ENCODE measurements at places on chromosomes 2 and 18.

GRCh38 chr18:3354506-3354905, 92.6 kb downstream of the MYL12B start:
- DNase-seq, result no peak

- DNase-seq, result no peak
Observed at GRCh38 chr2:66233981-66234380, 200.9 kb upstream of the MEIS1 start.

DNA sequence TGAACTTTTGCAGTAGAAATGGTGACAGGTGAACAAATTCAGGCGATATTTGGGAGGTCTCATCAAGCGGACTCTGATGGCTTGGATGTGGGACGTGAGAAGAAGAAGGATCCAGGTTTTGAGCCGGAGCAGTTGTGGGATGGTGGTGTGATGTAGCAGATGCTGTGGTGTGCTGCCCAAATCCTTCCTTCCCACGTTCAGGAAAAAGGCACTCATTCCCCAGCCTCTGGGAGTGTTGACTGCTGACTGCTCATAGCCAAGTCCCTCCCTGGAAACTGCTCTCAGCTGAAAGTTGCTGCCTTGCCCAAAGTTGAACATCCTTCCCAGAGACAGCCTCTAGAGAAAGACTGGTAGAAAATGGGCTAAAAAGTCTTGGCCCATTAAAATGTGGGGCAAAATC, 890.3 kb upstream of the ACVR2A start:
- DNase-seq, result no peak

- no peak for DNase-seq
Observed at GRCh38 chr2:183069174-183069573, 9.4 kb upstream of the DUSP19 start.

GRCh38 chr2:187233811-187234210, 214.2 kb downstream of the CALCRL start:
- no peak for DNase-seq

DNA sequence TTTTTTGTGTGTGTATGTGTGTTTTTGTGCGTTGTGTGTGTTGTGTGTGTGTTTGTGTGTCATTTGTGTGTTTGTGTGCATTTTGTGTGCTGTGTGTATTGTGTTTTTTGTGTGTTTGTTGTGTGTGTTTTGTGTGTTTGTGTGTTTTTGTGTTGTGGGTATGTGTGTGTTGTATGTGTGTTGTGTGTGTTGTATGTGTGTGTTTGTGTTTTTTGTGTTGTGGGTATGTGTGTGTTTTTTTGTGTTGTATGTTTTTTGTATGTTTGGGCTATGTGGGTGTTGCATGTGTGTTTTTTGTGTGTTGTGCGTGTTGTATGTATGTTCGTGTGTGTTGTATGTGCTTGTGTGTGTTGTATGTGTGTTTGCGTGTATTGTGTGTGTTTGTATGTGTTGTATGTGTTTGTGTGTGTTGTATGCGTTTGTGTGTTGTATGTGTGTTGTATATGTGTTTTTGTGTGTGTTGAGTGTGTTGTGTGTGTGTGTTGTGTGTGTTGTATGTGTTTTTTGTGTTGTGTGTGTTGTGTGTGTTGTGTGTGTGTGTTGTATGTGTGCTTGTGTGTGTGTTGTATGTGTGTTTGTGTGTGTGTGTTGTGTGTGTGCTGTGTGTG, 275.3 kb downstream of the HRH4 start:
- no peak for DNase-seq

GRCh38 chr18:43661570-43661969, 384.3 kb upstream of the SYT4 start:
- DNase-seq, result peak; percentile 96

DNA sequence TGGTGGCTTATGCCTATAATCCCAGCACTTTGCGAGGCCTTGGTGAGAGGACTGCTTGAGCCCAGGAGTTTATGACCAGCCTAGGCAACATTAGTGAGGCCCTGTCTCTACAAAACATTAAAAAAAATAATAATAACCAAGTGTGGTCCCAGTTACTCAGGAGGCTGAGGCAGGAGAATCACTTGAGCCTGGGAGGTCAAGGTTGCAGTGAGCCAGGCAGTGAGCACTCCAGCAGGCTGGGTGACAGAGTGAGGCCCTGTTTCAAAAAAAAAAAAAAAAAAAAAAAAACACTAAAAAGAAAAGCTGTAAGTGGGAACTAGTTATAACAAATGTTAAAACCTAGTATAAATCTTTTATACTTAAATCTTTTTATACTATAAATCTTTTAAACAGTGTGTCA, 146.2 kb upstream of the ITGA4 start:
- DNase-seq, result no peak

- peak; percentile 90 for DNase-seq
Observed at GRCh38 chr18:45686891-45687611, 36.9 kb upstream of the SLC14A1 start.

DNA sequence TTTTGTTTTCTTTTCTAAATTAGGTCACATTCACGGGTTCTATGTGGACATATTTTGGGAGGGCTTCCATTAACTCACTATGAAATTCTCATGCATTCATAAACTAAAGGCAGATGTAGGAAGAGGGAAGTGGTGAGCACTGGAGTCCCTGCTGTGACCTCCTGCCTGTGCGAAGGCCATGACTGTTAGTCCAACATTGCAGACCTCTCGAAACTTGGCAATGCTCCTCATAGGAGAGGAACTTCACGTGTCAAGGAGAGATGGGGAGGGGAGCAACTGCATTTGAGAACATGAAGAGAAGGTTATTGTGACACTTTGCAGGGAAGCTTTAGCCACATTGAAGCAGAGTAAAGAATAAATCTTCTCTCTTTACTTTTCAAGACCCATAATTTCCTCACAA, 126.4 kb upstream of the HNMT start:
- peak; percentile 28 for DNase-seq

- peak; percentile 95 for DNase-seq
Observed at GRCh38 chr2:177036747-177037146, 175.8 kb upstream of the HNRNPA3 start.

DNA sequence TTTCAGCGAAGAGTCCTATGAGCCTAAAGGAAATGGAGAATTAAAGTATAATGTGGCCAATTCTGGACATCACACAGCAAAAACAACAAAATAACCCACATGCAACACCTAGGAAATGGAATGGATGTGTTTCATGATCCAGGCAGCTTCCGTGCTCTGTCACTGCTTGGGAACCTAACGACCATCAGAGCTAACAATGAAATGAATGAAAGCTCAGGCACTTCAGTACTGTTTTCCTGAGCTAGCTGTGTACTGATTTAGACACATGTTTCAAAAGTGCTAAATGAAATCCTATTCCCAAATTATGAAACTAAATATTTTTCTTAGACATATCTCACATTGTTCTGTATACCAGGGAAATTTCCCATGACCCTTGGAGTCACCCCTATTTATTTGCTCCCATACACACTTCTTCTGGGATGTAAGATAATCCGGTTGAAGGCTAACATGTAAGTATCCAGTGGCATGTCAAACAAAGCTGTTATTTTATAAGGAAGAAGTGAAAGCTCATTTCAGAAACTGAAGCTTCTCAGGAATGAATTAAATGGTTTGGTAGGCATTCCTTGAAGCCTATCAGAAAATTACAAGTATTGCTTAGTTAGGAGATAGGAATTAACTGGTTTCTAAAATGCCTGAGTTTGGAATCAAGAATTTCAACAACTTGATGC, 108.5 kb upstream of the RND3 start:
- DNase-seq, result no peak

DNA sequence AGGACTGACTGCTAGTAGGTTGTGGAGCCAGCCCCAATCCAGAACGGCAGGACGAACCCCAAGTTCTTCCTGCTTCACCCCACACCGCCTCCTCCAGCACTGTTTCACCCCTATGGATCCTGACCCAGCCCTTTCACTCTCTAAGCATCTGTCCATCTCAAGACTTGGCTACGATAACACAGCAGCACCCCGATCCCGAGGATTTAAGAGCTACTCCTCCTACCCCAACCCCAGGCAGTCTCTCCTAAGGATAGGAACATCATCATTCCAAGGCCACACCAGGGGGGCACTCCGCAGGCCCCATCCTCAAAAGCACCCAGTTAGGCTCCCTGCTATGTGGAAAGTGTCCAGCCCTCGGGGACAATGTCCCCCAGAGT, 645 bp downstream of the KCTD18 start:
- peak; percentile 14 for DNase-seq

DNA sequence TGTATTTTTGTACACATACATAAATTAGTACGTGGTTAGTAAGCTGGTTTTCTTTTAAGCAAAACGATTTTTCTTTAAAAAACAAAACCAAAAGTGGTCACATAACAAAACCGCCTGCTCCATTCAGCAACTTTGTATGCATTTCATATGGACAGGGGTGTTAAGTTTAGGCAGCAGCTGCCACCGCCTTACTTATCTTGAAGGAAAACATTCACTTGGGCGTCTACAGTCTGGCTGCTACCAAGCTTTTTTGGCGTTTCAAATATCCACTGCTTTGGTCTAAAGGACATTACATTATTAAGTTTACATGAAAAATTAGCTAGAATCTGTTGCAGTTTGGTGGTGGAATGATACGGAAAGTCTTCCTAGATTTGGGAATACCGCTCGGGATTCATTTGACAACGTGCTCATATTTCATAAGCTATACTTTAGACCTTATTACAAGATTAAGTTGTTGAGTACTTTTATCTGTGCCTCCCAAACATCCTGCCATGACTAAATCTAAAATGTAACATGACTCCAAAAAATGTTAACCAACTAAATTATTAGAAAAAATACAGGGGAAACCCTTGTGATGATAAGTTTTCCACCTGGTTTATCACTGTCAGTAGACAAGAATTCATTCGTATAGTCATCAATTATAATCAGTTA, 214.8 kb downstream of the NEDD4L start:
- no peak for DNase-seq

DNA sequence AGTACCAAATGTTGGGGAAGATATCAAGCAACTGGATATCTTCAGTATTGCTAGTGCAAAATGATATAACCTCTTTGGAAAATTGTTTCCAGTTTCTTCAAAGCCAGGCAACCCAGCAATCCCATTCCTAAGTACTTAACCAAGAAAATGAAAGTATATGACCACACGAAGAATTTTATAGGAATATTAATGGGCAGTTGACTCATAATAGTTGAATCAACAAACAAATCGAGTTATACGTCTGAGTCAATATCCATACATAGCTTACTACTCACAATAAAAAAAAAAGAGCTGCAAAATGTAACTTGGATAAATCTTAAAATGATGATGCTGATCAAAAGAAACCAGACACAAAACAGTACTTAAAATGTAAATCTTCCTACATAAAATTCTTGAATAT, 810.4 kb downstream of the METTL4 start:
- no peak for DNase-seq

- DNase-seq, result no peak
Observed at GRCh38 chr2:98070081-98070480, 16.9 kb upstream of the VWA3B start.

- DNase-seq, result no peak
Observed at GRCh38 chr2:48483916-48484315, 46.0 kb upstream of the STON1 start.

DNA sequence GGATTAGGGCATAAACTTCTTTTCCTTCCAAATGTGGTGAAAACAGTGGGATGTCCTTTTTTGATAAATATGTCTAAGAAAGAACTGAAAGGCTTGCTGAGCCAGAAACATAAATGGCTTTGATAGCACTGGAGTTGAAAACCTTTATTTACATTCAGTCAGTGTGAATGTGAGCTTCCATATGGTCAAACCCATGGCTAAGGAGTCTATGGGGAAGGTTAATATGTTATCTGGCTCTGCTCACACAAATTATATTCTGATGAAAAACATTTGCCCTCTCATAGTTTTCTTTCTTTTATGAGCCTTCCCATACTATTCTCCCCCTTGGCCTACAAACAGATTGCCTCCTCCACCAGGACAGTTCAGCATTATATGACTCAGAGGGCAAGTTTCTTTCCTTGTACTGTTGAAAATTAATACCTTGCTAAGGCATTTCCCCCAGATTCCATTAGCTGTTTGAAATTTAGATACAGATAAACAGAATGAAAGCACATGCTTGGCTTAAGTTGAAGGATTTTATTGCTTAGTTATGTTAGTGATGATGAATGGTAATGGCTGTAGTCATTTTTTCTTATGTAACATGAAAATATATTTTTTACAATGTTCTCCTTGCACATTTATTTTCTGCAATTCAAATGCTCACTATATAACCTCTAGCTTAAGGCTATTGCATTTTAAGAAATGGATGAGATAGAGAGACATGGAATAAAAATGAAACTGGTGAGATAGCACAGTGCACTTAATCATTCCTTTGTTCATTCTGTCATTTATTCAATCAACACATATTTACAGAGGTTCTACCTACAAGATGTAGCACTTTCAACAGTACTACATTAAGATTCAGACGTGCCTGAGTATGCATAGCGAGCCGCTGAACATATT, 544.1 kb downstream of the LRRTM4 start:
- DNase-seq, result no peak

GRCh38 chr2:189407281-189408209, 33.7 kb upstream of the WDR75 start:
- no peak for DNase-seq

GRCh38 chr18:70641156-70641775, 352.4 kb downstream of the SOCS6 start:
- no peak for DNase-seq

DNA sequence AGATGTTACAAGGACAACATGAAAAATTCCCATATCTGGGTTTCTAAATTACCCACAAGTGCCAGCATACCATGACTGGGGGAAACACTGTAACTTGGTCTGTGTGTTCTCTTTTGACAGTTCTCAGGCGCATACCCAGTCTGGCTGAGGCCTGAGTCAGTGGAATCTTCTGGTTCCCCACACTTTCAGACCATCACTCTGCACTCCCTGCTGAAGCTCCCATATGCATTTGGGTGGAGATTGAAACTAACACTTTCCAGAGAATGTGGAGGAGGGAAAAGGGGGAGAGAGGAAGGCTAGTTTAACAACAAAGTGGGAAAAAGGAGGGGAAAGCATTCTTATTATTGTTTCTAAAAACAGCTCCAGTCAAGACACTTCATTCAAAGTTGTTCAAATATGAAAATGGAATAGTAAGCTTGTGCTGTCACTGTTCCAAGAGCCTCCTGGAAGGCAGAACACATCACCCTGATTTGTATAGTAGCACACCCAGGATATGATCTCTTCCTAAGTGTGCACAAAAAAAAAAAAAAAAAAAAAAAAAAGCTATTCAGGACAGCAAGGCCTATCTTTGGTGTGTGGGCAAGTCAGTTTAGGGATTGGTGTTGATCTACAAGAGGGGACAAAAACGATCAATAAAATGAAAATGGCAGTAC, 48.1 kb upstream of the CTIF start:
- DNase-seq, result no peak

GRCh38 chr2:159562248-159562647, 54.1 kb downstream of the BAZ2B start:
- DNase-seq, result no peak

- peak; percentile 91 for DNase-seq
Observed at GRCh38 chr18:64110692-64111480, 38.0 kb downstream of the LINC00305 start.

DNA sequence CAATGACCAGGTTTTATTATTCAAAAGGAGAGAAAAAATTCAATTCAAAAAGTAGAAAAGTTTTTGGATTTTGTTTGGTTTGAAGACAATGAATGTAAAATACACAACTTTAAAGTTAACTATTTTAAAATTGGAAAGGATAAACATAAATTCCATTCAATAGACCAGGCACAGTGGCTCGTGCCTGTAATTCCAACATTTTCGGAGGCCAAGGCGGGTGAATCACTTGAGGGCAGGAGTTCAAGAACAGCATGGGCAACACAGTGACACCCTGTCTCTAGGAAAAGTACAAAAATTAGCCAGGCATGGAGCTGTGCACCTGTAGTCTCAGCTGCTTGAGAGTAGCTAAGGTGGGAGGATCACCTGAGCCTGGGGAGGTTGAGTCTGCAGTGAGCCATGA, 54.7 kb downstream of the SCN9A start:
- DNase-seq, result no peak
